ENCODE measurements at places on chromosomes 2 and 18. TPM values are rescaled to one million over a fixed set of nuclear protein-coding genes. Genes with fewer than 3 reads are reported as not detected.

The DPYSL5 gene
- not detected for total RNA-seq

The MPP4 gene
- total RNA-seq, result not detected

The LYG1 gene
- 1.2 TPM for total RNA-seq

The GDF7 gene
- not detected for total RNA-seq

The CNTNAP5 gene
- total RNA-seq, result not detected

The MC2R gene
- not detected for total RNA-seq

The SCYGR4 gene
- not detected for total RNA-seq

The TEX44 gene
- total RNA-seq, result not detected

The PSMA8 gene
- total RNA-seq, result 0.83 TPM

- H3K4me1 ChIP-seq, result no peaks in the 10 kb centered on the region
- H3K27me3 ChIP-seq, result peaks cover 36% of the 10 kb centered on the region
- no peak overlapping the region for H3K4me3 ChIP-seq
- no peaks in the 10 kb centered on the region for H3K36me3 ChIP-seq
- H3K27ac ChIP-seq, result no peak overlapping the region
- no peak for DNase-seq
Measured at GRCh38 chr2:26574900-26575560, 66.1 kb downstream of the CIB4 start.

DNA sequence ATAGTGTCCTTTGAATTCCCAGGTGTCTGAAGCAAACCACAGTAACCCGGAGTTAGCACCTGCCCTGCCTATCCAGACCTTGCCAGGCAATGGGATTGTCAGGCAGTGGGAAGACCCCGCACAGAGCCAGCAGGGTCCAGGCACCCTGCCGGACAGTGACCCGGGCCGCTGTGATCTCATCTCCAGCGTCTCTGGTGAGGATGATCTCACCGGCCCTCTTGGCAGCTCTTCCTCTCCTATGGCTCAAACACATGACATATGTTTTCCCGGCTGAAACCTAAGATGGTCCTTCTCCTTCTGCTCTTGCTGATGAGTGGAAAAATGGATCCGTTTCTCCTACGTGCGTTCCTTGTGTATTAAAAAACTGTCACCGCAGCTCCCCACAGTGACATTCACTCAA is 75.1 kb downstream of the ACOXL start:
- no peak overlapping the region for H3K27ac ChIP-seq
- H3K4me1 ChIP-seq, result peaks cover 17% of the 10 kb centered on the region
- peaks cover 4% of the 10 kb centered on the region for H3K36me3 ChIP-seq
- no peak overlapping the region for H3K4me3 ChIP-seq

DNA sequence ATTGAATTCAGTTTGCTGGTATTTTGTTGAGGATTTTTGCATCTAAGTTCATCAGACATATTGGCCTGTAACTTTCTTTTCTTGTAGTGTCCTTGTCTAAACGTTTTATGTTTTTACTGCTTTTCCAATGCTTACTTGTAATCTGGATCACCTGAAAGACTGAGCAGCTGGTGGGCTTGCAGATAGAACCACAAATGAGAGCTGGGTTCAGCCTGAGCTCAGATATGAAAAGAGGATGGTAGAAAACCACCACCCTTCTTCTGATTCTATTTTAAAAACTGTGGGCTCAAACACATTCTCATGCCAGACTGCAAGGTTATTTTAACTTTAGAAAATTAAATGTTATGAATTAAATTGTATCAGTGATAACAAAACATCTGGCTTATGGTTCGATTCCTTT is 70.8 kb downstream of the DDX18 start:
- DNase-seq, result no peak
- H3K27me3 ChIP-seq, result peaks cover 4% of the 10 kb centered on the region
- H3K36me3 ChIP-seq, result no peaks in the 10 kb centered on the region
- H3K4me1 ChIP-seq, result no peaks in the 10 kb centered on the region
- H3K27ac ChIP-seq, result no peak overlapping the region

DNA sequence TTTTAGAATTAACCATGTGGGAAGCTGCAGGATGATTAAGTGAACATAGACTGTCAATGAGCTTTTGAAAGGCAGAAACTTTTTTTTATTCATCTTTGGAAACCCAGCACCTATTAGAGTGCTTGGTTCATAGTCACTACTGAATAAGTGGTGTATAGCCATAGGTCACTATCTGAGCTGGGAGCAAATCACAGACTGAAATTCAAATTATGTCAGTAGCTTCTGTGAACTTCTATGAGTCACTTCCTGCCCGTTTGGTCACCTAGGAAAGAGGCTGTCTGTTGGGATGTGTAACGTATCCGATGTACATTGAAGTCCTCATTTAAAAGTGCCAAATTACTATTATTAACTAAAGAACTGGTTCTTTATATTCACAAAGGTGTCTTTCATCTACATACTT is 20.5 kb upstream of the SLC40A1 start:
- no peak overlapping the region for H3K4me3 ChIP-seq
- H3K36me3 ChIP-seq, result no peaks in the 10 kb centered on the region
- no peak for DNase-seq
- no peaks in the 10 kb centered on the region for H3K27me3 ChIP-seq

DNA sequence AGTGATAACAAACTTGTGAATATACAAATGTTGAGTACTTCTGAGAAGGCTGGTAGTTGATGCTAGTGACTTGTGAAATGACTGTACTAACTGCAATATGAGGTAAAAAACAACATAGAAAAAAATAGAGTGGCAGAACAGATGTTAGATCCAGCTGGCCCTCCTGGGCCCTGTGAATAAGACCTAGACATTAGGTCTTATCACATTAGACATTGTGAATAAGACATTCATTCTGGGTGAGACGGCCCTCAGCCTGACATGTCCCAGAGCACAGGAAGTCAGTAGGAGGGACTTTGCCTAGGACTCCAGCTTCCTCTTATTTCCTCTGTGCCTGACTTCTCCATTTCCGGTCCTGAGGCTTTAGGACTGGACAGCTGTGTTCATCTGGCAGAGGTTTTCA is 22.9 kb downstream of the DOK1 start:
- H3K4me3 ChIP-seq, result no peak overlapping the region
- peaks cover 2% of the 10 kb centered on the region for H3K36me3 ChIP-seq
- H3K27ac ChIP-seq, result peak overlapping the region; percentile 64

GRCh38 chr2:70328921-70329561 is 27.2 kb upstream of the FAM136A start:
- peaks cover 7% of the 10 kb centered on the region for H3K27me3 ChIP-seq
- H3K4me3 ChIP-seq, result no peak overlapping the region
- H3K36me3 ChIP-seq, result no peaks in the 10 kb centered on the region

DNA sequence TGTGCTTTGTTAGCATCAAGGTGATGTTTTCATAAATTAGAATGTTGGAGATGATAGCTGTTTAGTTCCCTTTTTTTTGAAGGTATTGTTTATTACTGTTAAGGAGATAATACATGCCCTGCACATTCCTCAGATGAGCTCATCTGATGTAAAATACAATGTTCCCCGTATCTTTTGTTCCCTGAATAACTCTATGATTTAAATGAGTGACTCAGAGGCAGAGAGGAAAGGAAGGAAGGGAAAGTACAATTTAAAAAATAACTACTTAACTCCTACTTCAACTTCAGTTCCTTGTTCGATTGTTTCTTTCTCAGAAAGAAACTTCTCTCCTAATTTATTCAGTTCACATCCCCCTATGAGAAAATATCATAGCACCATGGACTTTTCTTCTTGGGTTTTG is 208.7 kb downstream of the KCNE4 start:
- no peaks in the 10 kb centered on the region for H3K4me1 ChIP-seq
- DNase-seq, result no peak
- H3K27me3 ChIP-seq, result no peaks in the 10 kb centered on the region
- H3K4me3 ChIP-seq, result no peak overlapping the region

- H3K36me3 ChIP-seq, result peaks cover 59% of the 10 kb centered on the region
- peaks cover 65% of the 10 kb centered on the region for H3K4me1 ChIP-seq
Measured at GRCh38 chr18:47893047-47893446, 37.4 kb downstream of the SMAD2 start.

- H3K36me3 ChIP-seq, result no peaks in the 10 kb centered on the region
- no peaks in the 10 kb centered on the region for H3K4me1 ChIP-seq
- H3K27ac ChIP-seq, result no peak overlapping the region
- DNase-seq, result no peak
Measured at GRCh38 chr2:99808361-99809200, 318.8 kb upstream of the REV1 start.

- H3K4me3 ChIP-seq, result no peak overlapping the region
- no peaks in the 10 kb centered on the region for H3K4me1 ChIP-seq
- no peaks in the 10 kb centered on the region for H3K36me3 ChIP-seq
Measured at GRCh38 chr18:59861009-59861408, 38.8 kb upstream of the PMAIP1 start.

DNA sequence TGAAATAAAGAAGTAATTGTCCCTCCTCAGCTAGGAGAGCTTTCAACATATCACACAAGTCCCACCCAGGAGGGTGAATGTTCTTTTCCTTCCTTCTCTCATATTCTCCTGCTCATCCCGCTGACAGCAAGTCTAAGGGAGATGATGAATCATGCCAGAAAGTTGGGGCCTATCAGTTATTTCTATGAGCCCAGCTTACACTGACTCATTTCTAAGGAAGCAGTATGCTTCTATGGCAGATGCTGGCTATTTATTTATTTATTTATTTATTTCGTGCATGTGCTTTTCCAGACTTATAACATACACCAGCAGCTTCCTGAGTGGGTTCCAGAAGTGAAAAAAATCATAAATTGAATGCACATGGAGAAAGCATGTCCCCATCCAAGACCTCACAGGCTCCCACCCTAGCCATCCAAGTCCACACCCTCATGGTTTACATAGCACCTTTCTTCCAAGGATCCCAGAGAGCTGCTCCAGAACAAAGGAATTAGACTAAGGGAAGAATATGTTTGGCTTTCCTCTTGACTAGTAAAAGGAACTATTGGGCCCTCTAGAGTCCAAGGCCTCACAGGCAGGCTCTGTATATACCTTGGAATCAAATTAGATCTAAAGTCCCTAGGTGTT is 1074.2 kb upstream of the ZEB2 start:
- no peaks in the 10 kb centered on the region for H3K27me3 ChIP-seq
- no peaks in the 10 kb centered on the region for H3K4me1 ChIP-seq
- no peaks in the 10 kb centered on the region for H3K36me3 ChIP-seq
- H3K4me3 ChIP-seq, result no peak overlapping the region
- no peak overlapping the region for H3K27ac ChIP-seq

DNA sequence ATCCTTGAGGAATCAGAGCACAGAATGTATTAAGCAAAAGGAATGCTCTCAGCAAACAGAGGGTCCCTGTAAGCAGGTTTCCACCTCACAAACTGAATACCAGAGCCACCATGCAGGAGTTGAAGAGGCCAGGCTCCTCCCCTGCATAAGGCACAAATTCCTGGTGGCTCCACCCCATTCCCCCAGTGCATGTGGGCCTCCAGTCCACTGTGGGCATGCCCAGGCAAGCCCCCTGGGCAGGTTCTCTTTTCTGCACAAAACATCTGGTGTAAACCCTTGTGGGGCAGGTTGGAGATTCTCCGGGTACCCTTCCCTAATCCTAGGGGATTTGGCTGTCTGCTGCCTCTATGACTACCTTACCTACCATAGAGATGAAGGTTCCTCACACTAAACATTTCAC is 166.5 kb downstream of the PTPRM start:
- no peak for DNase-seq
- no peak overlapping the region for H3K4me3 ChIP-seq
- no peak overlapping the region for H3K27ac ChIP-seq
- H3K4me1 ChIP-seq, result no peaks in the 10 kb centered on the region
- H3K36me3 ChIP-seq, result no peaks in the 10 kb centered on the region
- H3K27me3 ChIP-seq, result no peaks in the 10 kb centered on the region

DNA sequence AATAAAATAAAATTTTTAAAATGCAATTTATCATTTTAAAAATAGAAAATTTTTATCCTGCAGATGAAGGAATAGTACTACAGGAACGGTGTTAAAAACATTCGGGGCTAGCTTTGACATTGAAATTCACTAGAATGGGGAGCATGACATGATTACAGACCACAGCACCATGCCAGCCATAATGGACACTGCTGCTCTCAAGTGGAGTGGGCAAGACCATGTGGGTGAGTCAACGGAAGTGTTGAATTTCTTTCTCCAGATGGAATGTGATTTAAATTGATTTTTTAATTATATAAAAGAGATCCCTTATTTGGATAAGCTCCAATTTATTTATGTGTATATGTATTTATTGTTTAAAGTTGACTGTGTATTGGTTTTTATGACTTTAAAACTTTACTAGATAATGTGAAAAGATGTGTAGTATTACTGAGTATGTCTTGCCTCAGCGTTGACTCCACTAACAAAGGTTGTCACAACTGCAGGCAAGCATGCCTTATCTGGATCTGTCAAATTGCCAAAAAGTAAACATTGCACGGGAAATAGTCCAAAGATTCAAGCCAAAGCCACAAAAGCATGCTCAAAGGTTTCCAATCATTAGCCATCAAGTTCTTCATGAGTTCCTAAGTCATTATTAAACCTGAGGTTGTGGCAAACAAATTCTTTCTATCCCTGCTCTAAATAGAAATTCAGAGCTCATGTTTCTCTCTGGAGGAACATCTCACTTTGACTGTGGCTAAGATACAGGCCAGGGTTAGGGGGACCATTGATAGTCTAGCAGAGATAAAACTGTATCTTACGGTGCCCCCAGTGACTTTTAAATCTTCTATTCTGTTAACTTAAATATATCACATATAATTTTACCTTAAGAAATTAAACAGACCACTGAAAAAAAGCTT is 536.9 kb downstream of the TMX3 start:
- H3K36me3 ChIP-seq, result no peaks in the 10 kb centered on the region
- H3K4me3 ChIP-seq, result no peak overlapping the region
- H3K27me3 ChIP-seq, result no peaks in the 10 kb centered on the region
- no peak overlapping the region for H3K27ac ChIP-seq
- DNase-seq, result no peak

DNA sequence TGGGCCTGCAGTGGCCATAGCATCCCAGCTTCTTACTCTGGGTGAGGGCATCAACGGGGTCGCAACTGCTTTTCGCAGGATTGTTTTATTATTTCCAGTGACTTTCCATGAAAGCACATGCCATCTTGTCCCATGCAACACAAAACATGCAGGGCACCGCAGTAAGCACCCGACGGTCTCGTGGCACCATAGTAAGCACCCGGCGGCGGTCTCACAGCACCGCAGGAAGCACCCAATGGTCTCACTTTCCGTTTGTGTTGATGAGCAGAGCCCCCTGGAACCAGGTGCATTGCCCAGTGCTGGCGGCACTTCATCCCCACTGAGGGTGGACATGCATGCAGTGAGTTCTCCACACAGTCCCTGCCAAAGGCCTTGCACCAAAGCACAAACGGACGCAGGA is 271.9 kb downstream of the MYT1L start:
- DNase-seq, result no peak
- no peaks in the 10 kb centered on the region for H3K27me3 ChIP-seq
- no peaks in the 10 kb centered on the region for H3K36me3 ChIP-seq
- H3K4me3 ChIP-seq, result no peak overlapping the region
- H3K27ac ChIP-seq, result no peak overlapping the region

DNA sequence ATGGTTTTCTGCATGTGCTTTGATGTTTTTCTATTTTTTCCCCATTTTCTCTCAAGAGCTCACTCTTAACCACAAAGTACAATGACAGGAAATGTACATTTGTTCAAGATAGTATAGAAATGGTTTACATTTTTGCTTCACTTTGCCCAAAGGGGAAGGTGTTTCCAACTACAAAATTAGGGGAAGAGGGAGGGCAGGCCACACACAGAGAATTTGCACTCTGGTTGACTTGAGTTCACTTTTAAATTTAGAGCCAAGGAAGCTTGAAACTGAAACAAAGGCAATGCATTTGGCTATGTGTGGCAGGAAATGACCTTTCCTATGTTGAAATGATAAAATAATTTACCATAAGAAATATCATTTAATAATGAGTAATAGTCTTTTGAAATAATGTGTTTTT is 19.1 kb upstream of the VIT start:
- H3K36me3 ChIP-seq, result no peaks in the 10 kb centered on the region
- H3K27ac ChIP-seq, result no peak overlapping the region
- no peak for DNase-seq
- H3K4me3 ChIP-seq, result no peak overlapping the region

GRCh38 chr18:78659748-78660147 is 319.9 kb upstream of the SALL3 start:
- no peak for DNase-seq
- no peak overlapping the region for H3K27ac ChIP-seq
- no peaks in the 10 kb centered on the region for H3K36me3 ChIP-seq
- H3K4me3 ChIP-seq, result no peak overlapping the region

Measured in activated CD4-positive, alpha-beta memory T cell treated with anti-CD3 and anti-CD28 coated beads, Interleukin-2, amount 10 ng/mL, durations not matched to agents 7 days and 5 days (primary cell).